Anterior cingulate cortex (tissue), 58 donors: ENCODE measurements at places on chromosomes 5 and 9.

DNA sequence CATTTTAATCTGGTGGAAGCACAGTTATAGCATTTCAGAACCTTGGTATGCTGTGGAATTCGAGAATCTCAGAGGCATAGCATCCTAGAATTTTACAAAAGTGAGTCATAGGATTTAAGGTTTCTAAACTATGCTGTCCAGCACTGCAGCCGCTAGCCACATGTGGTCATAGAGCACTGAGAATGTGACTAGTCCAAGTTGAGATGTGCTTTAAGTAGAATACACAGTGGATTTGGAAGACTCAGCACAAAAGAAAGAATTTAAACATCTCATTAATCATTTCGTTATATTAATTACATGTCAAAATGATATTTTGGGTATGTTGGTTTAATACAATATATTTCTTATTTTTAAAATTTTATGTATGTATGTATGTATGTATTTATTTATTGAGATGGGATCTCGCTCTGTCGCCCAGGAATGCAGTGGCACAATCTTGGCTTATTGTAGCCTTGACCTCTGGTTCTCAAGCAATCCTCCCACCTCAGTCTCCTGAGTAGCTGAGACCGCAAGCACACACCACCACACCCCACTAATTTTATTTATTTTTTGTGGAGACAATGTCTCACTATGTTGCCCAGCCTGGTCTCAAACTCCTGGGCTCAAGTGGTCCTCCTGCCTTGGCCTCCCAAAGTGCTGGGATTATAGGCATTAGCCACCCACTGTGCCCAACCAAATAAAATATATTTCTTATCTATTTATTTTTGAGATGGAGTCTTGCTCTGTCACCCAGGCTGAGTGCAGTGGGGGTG, 20.4 kb upstream of the RPS14 start:
- DNase-seq: no peak

- no peak for DNase-seq
Measured at GRCh38 chr9:97830884-97831829, 21.9 kb upstream of the FOXE1 start.

- no peak for DNase-seq
Measured at GRCh38 chr9:2709645-2710101, 7.6 kb upstream of the KCNV2 start.

DNA sequence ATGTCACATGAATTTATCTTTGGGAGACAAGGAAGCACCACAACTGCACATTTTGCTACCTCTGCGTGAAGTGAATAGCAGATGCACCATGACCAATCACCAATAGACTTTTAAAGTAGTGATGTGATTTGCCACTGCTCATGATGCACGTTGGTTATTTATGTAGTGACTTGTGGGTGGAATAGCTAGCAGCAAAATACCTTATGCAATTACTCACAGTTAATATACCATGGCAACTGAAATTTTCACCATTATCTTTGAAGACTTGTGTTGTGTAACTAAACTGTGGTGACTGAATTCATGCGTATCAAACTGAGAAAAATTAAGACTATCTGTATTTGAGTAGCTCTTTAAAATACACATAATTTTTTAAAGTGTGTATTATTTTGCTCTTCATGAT, 46.2 kb upstream of the TUSC1 start:
- DNase-seq: no peak
